ENCODE measurements at places on chromosomes 2 and 18.

DNA sequence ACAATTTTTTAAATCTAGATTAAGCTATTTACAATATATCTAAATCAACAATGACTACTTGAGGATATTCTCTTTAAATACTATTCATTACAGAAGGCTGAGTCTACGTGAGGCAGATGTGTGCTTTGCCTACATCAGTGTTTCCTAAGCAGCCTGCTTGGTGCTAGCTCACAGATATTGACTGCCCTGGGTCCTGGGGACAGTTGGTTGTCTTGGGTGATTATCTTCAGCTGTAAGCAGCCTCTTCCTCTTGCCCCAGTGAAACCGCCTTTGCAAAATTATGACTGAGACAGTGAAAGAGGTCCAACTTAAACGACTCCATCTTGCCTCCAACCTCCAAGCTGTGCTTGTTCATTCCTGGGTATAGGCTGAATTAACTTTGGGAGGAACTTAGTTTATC, 39.6 kb upstream of the CCDC88A start:
- DNase-seq: no peak

DNA sequence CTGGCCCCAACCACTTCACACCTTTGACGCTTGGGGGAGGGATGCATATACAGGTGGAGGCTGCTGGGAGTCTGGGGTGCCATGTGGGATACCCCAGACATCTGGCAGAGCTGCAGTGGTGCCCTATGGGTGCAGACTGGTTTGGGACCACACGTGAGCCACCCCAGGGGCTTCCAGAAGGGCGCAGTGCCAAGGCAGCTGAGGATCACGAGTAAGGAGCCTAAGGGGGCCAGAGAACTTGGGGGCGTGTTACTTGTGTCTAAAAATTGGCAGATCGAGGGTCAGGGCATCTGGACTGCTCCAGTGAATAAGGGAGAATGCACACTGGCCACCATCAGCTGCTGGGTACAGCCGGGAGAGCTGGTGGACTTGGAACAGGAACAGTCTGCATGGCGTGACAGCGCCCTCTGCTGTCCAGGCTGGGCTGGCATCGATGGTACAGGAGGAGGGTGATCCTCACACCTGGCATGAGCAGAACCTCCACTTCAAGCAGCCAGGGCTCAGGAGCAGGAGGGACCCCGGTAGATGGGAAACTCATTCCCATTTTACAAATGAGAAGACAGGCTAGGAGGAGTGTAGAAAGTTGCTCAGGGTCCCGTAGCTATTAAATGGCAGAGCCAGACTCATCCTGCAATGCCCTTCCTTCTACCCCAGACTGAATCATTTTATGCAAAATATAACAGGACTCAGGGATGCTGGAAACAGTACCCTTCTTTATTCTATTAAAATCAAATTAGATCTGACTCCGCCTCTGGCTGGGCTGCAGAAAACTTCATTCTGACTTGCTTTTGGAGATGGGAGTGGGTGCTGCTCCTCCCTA, 60.4 kb downstream of the ATOH8 start:
- DNase-seq: peak; percentile 88

- no peak for DNase-seq
These were observed 453.1 kb downstream of the CMPK2 start for GRCh38 chr2:6412533-6413091.

GRCh38 chr2:81324046-81324445, 1019.5 kb upstream of the LRRTM1 start:
- no peak for DNase-seq

GRCh38 chr2:101307503-101307902, 998 bp downstream of the RNF149 start:
- no peak for DNase-seq

- DNase-seq: no peak
These were observed 228.9 kb downstream of the TMEM163 start for GRCh38 chr2:134489732-134490384.

DNA sequence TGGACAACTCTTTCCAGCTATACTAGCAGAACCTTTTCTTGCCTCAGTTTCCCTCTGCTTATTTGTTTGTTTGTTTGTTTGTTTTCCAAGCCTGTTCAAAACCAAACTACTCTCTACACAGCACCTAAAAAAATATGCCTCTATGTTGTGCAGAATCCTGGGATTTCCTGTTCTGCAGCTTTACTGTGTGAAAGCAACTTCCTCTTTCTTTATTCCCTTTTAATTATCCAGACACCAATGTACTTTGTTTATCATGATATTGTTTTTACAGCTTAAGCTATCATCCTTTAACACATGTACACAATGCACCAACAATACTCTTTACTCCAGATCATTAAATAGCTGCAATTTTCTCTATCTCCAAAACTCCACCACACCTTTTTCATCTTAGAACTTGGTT, 259.5 kb downstream of the EPHA4 start:
- DNase-seq: no peak

DNA sequence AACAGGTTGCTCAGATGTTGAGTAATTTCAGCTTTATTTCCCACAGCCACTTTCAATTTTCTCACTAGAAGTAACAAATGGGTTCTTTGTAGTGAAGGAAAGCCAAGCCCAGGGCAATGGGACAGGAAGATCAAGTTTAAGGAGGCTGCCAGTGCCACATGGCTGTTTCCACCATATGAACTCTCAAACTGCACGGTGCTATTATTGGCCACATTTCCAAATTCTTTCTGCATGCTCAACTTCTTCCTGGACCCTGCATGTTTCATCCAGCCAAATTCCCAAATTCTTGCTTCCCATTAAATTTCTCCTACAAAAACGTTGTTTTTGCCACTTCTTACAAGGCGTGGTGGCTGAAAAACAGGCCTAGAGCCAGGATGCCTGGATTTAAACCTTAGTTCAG, 193.3 kb upstream of the SPHKAP start:
- no peak for DNase-seq

GRCh38 chr18:11047817-11048216, 101.6 kb downstream of the PIEZO2 start:
- DNase-seq: no peak

DNA sequence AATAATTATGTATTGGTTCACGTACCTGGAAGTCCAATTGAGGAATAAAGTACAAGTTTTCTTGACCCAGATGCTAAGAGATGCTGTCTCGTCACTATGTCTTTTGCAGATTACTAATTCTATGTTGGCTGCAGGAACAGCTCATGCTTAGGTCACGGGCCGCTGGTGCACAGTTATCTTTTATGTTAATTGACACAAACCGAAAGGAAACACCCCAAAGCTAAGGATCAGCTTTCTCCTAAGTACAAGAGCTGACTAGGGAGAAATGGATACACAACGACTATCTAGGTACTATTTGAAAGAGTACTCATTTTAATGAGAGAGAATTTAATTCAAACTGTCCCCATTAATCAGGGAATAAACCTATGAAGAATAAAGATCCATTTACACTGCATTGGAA, 217.7 kb upstream of the SLC35G4 start:
- no peak for DNase-seq

GRCh38 chr2:144801766-144802165, 281.8 kb upstream of the ZEB2 start:
- no peak for DNase-seq

- DNase-seq: no peak
These were observed 4.9 kb downstream of the HOXD3 start for GRCh38 chr2:176161825-176162626.

- DNase-seq: no peak
These were observed 23.4 kb downstream of the BMP10 start for GRCh38 chr2:68847751-68848150.

DNA sequence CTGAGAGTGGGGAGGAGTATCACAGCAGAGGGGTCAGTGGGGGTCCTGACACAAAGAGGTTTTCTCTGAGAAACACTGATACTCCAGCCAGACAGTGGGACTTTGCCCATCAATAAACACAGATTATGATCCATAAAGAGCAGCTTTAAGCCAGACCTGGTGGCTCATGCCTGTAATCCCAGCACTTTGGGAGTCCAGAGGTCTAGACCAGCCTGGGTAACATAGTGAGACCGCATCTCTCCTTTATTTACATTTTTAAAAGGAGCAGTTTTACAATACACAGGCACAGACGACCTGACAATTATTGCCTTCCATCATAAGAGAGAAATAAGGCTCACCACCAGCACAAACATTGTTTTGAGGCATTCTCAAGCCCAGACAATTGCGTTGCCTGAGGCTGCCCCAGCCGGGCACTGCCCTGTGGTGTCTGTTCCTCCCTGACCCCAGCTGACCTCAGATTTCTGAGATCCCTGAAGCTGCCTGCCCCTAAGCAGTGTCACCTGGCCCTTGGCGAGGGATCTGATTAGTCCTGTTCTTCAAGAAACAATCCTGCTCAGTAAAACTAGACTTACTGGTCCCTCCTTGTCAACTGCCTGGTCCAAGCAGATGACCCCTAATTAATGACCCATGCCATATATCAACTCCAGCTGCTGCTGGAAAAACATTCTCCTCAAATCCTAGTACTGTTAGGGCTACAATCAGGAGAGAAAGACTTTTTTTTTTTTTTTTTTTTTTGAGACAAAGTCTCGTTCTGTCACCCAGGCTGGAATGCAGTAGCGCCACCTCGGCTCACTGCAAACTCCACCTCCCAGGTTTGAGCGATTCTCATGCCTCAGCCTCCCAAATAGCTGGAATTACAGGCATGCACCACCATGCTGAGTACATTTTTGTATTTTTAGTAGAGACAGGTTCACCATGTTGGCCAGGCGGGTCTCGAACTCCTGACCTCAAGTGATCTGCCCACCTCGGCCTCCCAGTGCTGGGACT, 59.4 kb upstream of the SOS1 start:
- no peak for DNase-seq

DNA sequence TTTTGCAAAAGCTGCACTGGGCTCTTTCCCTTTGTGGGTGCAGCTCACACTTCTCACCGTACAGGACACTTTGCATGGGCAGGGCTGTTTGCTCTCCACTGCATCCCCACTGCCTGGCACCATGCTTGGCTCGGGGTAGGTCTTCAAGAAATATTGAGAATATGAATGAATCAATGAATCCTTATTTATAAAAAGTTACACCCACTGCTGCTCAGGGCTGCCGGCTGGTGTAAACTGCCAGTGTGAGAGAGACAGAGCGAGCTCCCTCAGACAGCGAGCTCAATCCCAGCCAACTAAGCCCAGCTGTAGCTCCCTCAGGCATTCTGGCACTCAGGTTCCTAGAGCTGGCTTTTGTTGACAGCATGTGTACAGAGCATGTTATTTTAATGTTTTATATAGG, 3.4 kb downstream of the TMEM185B start:
- no peak for DNase-seq

DNA sequence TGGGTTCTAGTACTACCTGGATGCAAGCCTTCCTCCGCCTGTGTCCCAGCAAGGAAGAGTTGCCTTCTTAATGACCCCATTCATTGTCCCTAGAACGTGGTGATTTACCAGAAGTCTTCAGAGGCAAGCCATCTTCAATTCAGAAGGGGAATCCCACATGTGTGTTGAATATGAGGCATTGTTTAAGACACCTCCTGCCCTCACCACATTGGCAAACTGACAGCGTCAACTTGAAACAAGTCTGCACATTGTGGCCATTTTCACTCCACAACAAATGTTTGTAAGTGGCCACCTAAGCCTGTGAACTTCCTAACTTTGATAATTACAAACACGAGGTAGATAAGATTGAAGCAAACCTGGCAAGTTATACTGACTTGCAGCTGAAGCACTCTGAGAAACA, 83.7 kb downstream of the TCF7L1 start:
- no peak for DNase-seq

GRCh38 chr18:58101291-58101794, 57.3 kb downstream of the NEDD4L start:
- DNase-seq: peak; percentile 96

DNA sequence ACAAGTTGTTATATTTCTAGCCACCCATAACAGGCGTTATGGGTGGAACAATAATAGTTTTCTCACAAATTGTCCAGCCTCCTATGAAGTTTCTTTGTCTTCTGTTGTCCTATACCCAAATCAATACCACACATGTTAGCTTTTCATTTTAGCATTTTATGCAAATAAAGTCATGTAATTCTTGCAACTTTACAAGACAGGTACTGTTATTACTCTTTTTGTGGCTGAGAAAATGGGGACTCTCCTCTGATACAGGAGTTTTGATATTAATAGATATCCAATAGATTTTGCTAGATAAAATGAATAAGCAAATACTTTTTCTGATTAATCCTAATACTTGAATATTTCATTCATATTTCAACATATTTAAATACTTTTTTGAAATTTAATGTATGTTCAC, 151.0 kb downstream of the PMAIP1 start:
- no peak for DNase-seq

- no peak for DNase-seq
These were observed 111.9 kb upstream of the MAPRE2 start for GRCh38 chr18:34929336-34929780.

- DNase-seq: no peak
These were observed 293.2 kb downstream of the PLCL1 start for GRCh38 chr2:198097630-198098029.

GRCh38 chr2:9990736-9991135, 39.2 kb downstream of the GRHL1 start:
- no peak for DNase-seq

DNA sequence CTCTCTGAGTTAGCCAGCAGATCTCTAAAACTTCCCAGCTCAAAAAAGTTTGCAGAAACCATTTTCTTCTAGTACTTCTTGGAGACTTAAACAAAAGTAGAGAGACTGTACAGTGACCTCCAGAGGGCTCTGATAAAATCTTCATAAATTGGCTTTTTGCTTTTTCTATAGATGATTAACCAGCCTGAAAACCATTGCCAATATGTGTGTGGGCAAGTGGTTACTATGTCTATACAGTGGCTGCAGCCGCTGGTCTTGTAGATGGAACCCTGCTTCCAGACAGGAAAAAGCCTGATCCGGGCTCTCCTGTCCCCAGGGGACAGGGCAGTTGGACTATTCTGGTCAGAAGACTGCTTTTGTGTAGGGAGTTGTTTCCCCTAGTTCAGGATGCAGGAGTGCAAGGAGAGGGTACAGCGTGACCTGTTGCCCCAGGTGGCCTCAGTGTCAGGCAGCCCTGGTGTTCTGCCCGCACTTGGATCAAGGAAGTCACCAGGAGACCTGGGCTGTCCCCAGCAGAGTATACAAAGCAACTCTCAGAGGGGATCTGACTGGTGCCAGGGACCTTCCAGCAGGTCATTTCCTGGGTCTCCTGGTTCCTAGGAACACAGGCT, 7.3 kb upstream of the PTPRM start:
- DNase-seq: no peak

GRCh38 chr18:212780-213179, 54.4 kb downstream of the USP14 start:
- no peak for DNase-seq
